Hematopoietic multipotent progenitor cell treated with erythropoietin and hydrocortisone succinate and interleukin-3 and kit ligand, for 8 days (in vitro differentiated cells): ENCODE measurements at places on chromosomes 4 and X.
A peak's percentile ranks its signal among the peaks of the same experiment; 100 is the strongest.

GRCh38 chr4:78880874-78881492 is 58.3 kb downstream of the PAQR3 start:
- DNase-seq = peak; percentile 16

DNA sequence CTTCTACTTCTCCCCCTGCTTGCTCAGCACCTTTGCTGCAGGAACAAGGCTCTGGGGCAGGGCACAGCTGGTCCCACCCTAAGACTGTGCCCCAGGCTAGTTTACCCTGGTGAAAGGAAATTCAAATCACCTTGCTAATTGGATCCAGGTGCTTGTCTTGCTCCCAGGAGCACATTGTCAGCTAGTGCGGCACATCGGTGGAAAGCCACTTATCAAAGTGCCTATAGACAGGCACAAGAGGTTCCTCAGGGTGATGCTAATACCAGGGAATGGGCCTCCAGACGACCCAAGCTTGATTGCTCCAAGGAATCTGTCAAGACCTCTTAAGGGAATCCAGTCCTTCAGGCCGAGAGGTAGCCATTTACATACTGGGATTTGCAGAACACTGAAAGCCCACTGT is 64.5 kb upstream of the PRPS1 start:
- no peak for DNase-seq

DNA sequence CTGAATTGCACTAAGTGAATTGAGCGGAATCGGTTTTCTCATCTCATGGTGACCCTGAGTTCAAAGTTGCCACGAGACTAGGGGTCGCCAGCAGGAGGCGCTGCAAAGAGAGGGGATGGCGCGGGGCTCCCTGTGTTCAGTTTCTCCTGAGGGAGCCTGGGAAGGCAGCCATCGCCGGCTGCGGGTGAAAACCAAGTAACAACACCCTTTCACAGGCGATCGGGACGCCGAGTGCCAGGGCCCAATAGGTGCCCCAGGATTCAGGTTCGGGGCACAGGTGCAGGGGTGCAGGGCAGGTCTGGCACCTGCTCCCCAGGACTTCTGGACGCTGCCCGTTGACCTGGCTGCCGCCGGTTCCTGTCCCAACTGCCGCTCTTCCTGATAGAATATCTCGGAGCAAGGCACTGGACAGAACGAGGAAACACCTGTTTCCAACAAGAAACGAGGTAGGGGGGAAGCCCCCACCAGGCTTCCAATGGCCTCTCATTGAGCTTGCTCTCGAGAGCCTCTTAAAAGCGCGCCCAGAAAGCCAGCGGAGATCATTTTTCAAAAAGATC is 1.1 kb upstream of the FGF16 start:
- no peak for DNase-seq

DNA sequence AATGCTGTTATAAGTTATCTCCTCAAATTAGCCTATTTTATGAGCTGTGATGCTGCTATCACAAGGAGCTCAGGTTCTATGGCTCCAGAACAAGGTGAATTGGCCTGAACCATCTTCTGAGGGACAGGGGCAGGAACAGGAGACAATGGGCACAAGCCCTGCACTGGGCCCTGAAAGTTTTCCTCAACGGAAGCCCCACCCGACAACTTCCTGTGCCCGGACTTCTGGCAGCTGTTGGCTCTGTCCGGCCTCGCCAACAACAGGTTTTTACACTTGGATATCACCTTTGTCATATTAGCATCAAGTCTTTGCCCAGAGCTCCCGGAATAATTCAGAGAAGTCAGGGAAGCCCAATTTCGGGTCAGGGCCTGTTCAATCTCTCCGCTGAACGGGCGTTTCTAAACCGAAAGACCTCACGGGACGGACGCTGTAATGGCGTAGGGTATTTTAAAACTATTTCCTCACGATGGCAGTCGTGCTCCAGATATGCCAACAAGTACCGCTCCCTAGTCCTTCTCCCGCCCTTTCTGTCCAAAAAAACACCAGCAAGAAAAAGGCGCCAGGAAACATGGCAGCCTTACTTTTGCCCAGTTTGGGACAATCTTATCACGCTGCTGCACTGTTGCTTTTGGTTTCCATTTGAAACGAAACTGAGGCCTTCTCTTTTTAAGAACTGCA is 201.0 kb upstream of the STK26 start:
- DNase-seq = no peak

DNA sequence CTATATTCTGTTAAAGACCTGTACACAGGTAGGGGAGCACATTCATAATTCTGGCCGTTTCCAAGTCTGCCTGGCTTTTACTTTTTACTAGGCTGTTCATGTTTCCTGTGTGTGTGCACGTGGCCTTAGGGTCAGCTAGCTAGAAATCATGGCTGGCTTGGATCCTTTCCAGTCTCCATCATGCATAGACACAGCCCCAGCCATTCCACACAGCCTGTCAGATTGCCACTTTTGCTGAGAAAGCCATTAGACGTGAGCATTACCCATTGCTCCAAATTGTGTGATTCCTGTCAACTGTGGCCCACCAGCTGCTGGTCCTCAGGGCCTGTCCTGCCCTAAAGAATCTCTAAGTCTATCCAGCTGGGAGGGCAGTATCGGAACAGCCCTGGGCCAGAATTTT is 11.4 kb upstream of the SORCS2 start:
- DNase-seq = no peak

DNA sequence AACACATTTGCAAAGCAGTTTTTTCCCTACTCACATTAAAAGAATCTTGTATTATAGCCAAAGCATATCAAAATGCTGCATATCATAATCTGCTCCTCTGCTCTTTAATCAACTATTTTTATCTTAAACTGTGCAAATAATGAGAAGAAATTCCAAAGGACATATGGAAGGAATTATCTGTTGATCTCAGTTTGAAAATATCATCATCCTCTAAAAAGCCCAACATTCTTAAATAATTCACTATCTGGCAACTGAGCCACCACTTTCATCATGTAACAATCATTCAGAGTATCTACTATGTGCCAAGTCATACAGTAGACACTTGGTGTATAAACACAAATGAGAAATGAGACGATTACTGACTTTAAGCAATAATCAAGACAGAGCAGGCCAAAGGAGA is 63.0 kb downstream of the PRSS12 start:
- no peak for DNase-seq

GRCh38 chrX:29666366-29666765 is 549.0 kb upstream of the MAGEB2 start:
- DNase-seq = no peak

DNA sequence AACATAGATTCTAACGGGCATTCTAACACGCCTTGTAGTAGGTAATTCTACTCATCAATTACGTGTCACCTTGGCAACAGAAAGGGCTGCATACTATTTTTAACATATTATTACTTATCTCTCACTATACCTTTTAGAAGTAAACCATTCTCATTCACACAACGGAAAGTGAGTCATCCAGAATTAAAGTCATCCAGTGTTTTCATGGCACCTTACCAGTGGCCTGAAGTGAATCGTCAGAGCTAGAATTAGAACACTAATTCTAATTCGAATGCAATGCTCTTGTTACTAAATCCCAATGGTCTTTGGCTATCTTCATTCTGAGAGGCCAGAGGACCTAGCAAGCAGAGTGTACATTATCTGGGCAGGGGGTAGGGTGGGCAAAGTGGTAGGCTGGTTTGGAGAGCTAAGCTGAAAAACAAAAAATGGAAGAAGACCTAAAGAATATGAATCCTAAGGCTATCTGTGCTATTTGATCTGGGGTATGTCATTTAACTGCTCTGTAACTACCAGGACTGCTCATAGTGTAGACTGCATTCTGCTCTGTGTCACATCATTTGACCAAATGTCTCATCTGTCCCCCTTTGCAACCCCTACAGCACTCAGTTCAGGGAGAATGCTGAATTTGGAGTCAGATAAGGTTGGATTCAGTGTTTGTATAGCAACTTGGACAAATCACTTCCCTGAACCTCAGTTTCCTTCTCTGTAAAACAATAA is 96.5 kb downstream of the HDAC8 start:
- no peak for DNase-seq

GRCh38 chrX:150833454-150834056 is 64.9 kb downstream of the CD99L2 start:
- no peak for DNase-seq

GRCh38 chr4:183831683-183832082 is 73.4 kb upstream of the STOX2 start:
- peak; percentile 7 for DNase-seq

DNA sequence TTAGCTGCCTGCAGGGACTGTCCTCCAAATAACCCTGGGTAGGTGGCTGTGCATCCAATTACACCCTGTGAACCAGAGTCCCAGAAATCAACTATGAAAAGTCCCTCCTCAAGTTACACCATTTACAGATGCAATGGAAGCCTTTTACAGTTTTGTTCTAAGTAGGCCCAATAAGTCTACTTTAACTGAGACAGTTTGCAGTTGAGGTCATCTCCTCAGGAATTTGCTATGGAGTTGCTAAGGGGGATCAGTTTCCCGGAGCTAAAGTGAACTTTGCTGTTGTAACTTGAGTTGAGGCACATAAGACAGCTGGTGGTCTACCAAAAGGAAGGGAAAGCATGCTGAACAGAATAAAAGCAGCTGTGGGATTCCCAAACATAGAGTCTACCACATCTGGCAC is 121.6 kb upstream of the STK26 start:
- no peak for DNase-seq

GRCh38 chr4:83124111-83124780 is 9.7 kb upstream of the PLAC8 start:
- DNase-seq = peak; percentile 22

DNA sequence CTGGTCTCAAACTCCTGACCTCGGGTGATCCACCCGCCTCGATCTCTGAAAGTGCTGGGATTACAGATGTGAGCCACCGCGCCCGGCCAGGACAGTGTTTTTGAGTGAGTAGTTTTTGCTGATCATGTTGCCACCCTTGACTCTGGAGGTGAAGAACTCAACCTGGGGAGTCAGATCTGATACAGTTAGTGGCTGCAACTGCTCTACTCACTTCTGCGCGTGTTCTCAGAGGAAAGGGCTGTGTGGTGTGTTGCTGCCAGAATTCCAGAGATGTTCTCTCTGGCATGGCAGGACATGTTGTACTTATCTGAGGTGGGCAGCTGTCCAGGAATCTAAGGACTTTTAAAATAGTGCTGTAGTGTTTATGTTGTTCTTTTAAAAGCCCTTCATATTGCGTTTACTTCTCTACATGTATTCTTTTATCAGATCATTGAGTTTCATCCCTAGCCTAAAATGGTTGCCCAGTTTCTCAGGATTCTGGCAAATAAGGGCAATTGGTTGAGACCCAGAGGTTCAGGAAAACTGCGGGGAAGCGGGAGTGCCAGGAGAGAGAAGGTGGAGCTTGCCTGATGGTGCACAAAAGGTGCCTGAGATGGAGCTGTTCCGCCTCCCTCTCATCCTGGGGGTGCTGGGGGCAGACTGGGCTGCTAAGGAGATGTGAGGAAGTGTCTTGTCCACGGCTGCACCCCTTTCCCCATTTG is 97.7 kb downstream of the ARHGAP10 start:
- DNase-seq = no peak

GRCh38 chr4:119833611-119834010 is 205.0 kb upstream of the PDE5A start:
- no peak for DNase-seq

GRCh38 chrX:41133551-41133950 is 48.3 kb downstream of the USP9X start:
- DNase-seq = no peak

DNA sequence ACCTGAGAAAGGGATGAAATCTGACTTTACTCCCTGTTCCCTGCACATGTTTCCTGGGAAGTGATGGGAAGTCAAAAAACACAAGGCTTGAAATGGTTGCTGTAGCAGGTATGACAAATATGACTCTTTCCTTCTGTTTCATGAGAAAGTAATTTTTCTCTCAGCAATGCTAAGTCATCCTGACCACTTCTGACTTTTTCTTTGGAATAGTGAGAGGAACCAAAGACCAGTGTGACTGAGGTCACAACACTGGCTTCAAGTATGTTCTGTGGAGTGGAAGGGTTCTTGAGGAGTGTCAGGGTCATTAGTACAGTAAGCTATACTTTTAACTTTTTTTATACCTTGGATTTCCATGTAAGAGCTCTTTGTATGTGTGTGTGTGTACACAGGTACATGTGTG is 225.3 kb downstream of the PPP3CA start:
- DNase-seq = no peak

DNA sequence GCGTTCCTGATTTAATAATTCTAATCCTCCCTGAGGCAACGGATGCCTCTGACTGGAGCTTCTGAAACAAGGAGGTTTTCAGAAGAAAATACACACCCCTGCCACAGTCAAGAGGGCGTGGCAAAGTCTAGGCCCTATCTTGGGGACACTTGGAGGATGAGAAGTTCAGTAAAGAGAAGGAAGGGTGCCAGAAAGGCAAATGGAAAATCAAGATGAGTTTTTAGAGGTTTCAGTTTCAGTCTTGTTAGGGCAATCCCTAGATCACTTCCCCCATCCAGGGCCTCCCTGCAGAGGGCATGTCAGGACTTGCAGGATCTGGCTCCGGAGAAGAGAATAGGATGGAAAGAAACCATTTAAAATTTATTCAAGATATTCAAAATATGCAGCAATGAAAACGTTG is 28.5 kb upstream of the FGF2 start:
- peak; percentile 93 for DNase-seq

GRCh38 chrX:39019056-39019455 is 217.8 kb downstream of the MID1IP1 start:
- no peak for DNase-seq

DNA sequence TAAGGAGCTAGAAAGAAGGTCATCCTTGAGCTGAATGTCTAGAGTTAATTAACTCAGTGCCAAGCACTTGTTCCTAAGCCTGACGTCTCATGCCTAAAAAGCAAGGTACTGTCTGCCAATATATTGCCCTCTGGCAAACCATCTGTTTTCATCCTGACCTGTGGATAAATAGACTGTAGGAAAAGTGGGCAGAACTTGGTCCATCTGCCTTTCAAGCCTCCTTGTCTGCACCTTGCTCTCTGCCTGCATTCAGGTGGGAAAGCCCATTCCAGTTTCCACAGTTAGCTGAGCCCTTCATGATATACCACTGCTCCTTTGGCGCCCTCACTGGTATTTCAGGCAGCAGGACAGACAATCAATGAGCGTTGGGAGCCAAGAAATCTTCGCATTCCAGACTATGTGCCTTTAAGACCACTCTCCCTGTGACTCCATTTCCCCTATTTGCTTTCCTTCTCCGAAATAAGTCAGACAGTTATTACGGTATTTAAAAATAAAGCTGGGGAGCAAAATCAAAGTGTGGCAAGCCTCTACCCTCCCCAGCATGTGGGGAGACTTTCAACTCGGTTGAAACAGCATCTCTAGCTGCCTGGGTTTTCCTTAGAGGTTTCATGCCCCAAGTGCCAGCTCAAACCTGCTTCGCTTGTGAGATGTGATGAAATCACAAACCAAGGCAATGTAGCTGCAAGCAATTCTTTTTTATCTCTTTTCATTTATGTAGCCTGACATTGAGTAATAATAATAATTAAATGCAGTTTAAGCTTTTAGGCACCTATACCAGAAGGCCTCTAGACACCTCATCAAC is 2.5 kb upstream of the CCDC149 start:
- DNase-seq = no peak

GRCh38 chr4:74794382-74795010 is at the start of gene BTC:
Gene BTC, minus strand, starts transcription at chr4:74794523. Its CDS starts 198 bp downstream, at chr4:74794325.
- DNase-seq = peak; percentile 31

DNA sequence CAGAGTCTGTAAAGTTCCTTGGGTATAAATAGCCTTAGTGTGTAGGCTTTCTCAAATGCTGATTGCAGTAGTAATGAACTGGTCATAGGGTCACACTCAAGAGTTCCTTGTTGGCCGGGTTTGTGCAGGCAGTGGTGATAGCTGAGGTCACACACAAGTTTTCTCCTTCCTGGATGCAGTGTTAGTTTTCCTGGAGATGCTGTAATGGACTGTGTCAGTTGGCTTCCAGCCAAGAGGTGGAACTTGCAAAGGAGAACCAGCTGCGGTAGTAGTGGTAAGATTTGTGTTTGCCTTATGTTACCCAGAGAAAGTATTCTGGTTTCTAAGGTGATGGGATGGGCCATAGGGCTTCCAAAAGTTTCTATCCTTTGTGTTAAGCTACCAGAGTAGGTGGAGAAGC is 409.8 kb upstream of the FRG1 start:
- no peak for DNase-seq
